ENCODE measurements at places on chromosomes 4 and X.
A peak's percentile ranks its signal among the peaks of the same experiment; 100 is the strongest.

DNA sequence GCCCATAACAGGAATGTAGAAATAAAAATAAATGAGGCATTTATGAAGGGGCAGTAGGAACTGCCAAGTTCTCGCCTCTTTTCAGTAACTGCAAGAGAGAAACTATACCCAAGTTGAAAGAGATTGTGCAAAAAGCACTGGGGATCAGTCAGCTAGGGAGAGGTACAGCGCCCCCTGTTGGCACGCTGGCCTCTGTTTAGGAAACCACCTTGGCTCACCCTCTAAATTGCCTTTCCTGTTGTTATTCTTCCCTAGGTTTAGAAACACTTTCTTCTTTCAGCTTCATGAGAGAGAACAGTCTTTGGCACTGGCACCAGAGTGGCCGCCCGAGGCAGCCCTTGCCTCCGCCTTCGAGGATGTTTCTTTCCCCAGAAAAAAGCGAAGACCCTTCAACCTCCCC lies 348.5 kb downstream of the MID1IP1 start:
- peak; percentile 60 for DNase-seq

GRCh38 chrX:9902656-9903055 lies 64.5 kb upstream of the CLDN34 start:
- peak; percentile 42 for DNase-seq

GRCh38 chr4:2427383-2428334 lies 8.9 kb downstream of the CFAP99 start:
- DNase-seq = no peak

GRCh38 chr4:154276496-154276895 lies 215.1 kb downstream of the DCHS2 start:
- DNase-seq = no peak

- DNase-seq = no peak
Measured at GRCh38 chrX:119087121-119087520, 14.3 kb downstream of the CT47C1 start.

GRCh38 chrX:102154900-102155805 lies 624 bp downstream of the BEX5 start:
- DNase-seq = peak; percentile 4

DNA sequence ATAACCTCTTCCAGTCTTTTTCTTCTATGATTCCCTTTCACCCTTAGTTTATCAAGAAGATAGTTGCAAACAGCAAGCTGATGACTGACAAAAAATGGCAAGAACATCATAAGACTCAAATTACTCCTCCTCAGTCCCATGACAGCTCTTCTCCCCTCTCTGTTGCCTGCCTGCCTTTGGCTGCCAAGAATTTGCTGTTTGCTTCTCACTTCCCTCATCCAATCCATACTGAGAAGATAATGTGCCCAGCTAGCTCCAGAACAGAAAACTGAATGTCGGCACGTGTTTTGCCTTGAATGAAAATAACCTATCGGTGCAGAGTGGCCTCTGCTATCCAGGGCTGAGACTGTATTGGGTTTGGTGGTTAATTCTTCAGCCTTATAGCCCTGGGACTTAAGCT lies 192.1 kb downstream of the PPARGC1A start:
- DNase-seq = no peak

DNA sequence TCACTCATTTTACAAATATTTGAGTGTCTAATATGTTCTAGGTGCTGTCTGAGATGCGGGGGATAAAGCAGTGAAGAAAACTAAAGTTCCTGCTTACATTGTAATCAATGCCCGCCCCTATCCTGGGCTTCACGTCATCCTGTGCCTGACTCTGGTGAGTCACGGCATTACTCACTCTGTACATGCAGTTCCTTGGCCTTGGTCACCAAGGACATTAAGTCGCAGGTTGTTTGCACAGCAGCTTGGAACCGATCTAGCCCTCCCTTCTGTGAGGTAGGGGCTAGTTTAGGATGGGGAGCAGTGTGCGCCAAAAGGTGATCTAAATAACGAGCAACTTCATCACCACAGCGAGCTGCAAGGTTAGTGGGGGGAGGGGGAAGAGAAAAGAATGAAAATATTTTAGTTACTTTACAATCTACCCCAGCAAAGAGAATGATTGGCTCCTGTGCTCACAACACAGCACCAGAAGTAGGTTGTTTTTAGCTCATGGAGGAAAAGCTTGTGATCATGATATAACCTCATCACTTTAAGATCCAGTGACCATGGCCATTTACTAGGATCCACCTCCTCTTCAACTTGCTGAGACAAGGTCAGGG lies 48.0 kb upstream of the HDAC8 start:
- no peak for DNase-seq

DNA sequence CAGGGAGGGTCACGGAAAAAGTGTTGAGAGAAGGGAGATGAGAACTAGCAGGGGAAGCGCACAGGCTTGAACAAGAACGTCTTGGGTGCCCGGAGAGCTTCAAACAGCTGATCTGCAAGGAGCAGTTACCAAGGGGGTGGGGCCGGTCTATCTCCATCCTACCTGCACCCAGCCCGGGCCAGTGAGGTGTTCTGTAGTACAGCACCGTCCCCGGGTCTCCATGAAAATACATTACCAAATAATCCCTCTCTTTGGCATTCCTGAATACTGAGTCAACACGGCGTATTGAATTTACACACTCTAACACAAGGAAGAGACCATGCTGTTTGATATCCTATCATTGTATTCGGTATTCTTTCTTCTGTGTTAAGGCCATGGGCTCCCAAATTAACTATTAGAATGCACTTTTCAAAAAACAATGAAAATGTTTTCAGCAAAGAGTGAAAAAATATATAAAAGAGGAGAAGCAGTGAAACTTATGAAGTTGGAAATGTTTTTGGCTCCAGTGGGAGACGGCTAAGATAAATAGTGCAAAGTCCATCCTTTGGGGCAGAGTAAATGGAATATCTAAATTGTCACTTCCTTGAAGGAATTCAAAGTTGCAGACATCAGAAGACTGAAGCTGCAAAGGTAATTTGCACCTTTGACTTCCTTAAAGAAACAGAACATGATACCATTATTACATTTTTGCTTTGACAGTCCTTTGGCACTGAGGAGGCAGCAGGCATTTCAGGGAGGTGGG lies 90.3 kb downstream of the DHRSX start:
- DNase-seq = no peak

DNA sequence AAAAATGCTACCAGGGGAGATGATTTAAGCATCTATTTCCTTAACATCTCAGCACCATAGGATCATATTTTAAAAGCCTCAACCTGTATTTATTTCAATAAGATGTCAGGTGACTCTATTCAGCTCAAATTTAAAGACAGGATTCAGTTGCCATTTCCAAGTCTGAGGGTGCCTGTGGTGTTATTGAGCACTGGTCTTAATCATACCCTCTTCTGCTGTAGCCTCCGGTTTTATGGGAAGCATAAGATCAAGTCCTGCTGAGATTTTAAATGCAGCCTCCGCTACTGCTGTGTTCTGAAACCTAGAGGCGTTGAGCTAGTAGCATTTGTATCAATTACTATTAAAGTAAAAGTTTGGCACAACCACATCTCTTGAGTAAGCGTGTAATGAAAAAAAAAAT lies 185.7 kb upstream of the NWD2 start:
- no peak for DNase-seq

GRCh38 chrX:112636951-112637581 lies 42.7 kb downstream of the LHFPL1 start:
- DNase-seq = no peak

- no peak for DNase-seq
Measured at GRCh38 chr4:112341033-112341432, 43.9 kb downstream of the ALPK1 start.

GRCh38 chrX:119996069-119996468 lies 52.5 kb upstream of the NKAP start:
- DNase-seq = no peak

GRCh38 chr4:3304831-3305609 lies 12.2 kb downstream of the RGS12 start:
- DNase-seq = peak; percentile 57

- DNase-seq = no peak
Measured at GRCh38 chr4:137812258-137812657, 280.0 kb upstream of the PCDH18 start.

DNA sequence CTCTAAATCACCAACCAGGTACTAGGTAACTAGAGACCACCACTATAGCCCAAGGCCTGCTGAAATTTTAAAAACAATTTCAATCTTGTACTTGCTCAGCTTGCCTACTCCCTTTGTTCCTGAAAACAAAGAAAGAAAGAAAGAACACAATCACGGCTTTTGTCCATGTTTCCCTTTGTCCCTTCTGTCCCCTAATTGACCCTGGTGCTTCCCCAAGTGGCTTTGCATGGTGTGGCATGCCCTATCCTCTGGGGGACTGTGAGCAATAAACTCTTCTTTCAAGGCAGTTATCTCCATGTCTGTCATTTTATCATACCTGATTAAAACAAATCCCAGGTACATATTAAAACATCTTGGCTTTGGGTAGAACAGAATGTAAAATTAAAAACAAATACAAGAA lies 94.8 kb downstream of the ARSJ start:
- peak; percentile 8 for DNase-seq

DNA sequence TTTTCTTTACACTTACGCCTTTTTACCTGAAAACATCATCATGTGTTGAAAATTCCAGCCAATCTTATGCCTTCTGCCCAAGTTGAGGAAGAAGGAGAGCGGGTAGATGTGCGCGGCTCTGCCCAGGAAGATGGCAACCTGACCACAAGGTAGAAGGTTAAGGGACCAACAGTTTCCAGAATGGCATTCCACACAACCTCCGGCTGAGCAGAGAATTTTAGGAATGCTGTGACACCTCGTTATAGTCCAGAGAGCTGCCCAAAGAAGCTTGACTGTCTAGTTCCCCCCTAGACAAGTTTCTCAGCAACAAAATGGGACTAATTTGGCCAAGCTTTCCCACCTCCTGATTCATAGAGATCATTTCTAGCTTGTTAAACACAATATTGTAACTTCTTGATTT lies 75.1 kb downstream of the CHST7 start:
- no peak for DNase-seq

DNA sequence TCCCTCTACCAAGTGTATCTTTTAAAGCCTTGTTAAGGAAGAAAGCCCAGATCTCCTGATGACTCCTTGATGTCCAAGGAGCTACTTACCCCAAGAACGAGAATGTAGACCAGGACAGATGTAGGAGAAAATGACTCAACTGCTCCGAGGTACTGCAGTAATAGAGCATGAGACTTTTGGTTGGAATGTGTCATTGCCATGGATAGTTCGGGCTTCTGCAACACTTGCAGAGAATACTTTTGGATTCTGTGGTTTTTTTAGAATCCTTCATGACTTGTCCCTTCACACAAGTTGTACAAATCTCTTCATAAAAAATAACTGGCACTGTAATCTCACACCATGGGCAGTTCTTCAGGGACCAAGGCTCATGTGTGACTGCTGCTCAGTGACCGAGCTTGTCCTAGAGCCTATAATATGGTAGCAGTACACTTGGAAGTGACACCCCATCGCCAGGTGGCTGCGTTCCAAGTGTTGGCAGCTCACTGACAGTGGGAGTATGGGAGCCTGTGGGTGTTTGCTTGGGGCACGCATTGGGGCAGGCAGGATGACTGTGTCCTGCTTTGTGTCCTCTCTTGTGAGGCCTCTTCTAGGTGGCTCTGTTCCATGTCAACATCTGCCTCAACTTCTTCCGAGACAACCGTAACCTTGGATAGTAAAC lies 87.9 kb upstream of the WDR1 start:
- DNase-seq = peak; percentile 0

- no peak for DNase-seq
Measured at GRCh38 chr4:10715135-10715534, 30.6 kb upstream of the CLNK start.

DNA sequence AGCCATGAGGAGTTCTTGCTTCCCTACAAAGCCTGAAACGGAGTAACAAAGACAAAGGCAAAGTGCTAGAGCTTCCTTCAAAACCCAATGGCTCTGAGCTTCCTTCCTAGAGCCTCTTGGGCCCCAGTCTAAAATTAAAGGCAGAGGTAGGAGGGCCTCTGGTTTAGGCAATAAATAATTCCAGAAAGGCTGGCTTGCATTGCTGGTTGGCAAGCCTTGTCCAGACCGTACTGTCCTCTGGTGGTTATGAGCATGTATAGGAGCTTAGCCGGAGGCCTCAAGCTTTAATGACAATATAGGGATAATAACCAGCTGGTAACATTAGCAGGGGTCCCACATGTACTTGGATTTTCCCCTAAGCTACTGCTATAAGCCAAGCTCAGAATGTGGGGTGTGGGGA lies 237.3 kb downstream of the AR start:
- DNase-seq = no peak

- no peak for DNase-seq
Measured at GRCh38 chr4:155548173-155548572, 118.5 kb upstream of the GUCY1A1 start.

DNA sequence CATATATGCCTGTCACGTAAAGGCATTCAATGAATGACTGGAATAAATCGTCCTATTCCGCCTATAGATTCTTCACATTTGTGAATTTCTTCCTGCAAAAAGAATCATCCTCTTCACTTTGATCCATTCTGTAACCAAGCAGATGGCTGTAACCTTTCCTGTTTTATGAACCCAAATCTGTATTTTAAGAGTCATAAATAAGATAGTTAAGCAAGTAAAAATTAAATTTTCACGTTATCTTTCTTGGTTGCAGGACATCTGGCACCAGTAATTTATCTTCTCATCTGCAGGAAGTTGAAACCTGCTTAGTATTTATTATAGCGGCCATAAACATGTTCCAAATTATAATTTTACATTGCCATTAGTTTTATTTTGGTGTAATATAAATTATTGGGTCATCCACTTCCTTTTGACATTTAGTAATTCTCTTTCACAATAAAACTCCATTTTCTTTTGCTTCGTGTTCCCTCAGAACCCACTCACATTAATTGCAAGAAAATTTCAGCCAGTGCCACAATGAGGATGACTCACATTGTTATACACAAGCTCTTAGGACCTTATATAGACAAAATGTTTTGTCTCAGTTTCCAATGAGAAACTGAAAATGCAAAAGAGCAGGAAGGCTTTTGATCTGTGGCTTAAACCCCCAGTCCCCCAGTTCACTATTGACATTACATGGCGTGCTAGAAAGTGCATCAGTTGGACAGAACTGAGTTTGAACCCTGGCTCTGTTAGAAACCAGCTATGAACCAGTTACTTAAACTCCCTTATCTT lies 51.1 kb downstream of the TMEM156 start:
- DNase-seq = no peak

DNA sequence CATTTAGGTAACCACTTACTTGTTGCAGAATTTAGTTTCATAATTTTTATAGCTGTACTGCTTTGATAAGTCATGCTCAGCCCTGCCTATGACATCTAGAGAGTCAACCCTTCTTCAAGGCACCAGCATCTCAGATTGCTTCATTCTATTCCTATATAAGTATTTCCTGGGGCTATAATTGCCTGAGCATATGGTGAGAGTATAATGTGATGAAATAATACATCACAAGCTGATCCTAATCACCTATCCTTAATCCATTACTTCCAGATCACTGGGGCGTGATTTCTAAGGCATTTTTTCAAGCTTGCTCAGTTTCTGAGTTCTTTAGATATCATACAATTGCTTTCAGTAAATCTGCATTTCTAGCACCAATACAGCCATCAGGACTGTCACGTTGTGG lies 200.0 kb upstream of the NPY2R start:
- DNase-seq = peak; percentile 6

GRCh38 chrX:103742339-103742738 lies 31.6 kb downstream of the TMEM31 start:
- no peak for DNase-seq
